Chondrocyte (in vitro differentiated cells): ENCODE measurements at places on chromosomes 3 and 15. TPM values are rescaled to one million over a fixed set of nuclear protein-coding genes. Genes with fewer than 3 reads are reported as not detected.

The ARHGAP31 gene
- 35.2 to 50.3 TPM (median 37.1 TPM) in 3 replicates for total RNA-seq

The POPDC2 gene
- total RNA-seq, result 0.80 to 1.1 TPM (median 1.0 TPM) in 3 replicates

The GPR62 gene
- total RNA-seq, result 0.19 TPM in 1 of 3 replicates, not detected in the others

The USP13 gene
- total RNA-seq, result 12.7 to 17.2 TPM (median 14.2 TPM) in 3 replicates

The HRH1 gene
- 30.1 to 32.0 TPM (median 30.8 TPM) in 3 replicates for total RNA-seq

The IL1RAP gene
- 30.4 to 41.6 TPM (median 37.1 TPM) in 3 replicates for total RNA-seq
